ENCODE measurements at places on chromosomes 6 and 20. TPM values are rescaled to one million over a fixed set of nuclear protein-coding genes. Genes with fewer than 3 reads are reported as not detected.

Gene CASS4
- total RNA-seq: 0.06 TPM

Gene POM121L2
- not detected for total RNA-seq

Gene CYP24A1
- 652 TPM for total RNA-seq

Gene PBOV1
- not detected for total RNA-seq

Gene REM1
- not detected for total RNA-seq

Gene RUNX2
- 1.0 TPM for total RNA-seq

Gene TMEM244
- not detected for total RNA-seq
